GF-D8 (cell line): ENCODE measurements at places on chromosomes 12 and 14.

DNA sequence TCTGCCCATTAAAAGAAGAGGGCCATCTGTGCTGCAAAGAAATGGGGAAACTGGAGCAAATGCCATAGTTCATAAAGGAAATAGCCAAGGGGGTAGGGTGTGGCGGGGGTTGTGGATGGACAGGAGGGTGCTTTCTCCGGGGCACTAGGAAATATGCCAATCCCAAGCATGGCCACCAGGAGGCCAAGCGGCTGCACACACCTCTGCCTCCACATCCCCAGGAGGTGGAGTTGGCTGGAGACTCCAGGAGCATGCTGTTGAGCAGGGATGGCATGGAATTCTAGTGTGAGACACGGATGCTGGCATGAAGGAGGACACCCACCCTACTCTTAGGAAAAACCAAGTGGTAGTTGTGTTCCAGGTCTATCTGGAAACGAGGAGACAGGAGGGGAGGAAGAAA lies 25.2 kb downstream of the NID2 start:
- DNase-seq: no peak

GRCh38 chr14:72111911-72112310 lies 179.7 kb downstream of the RGS6 start:
- DNase-seq: no peak

GRCh38 chr12:63869656-63870055 lies 25.2 kb downstream of the SRGAP1 start:
- DNase-seq: no peak

DNA sequence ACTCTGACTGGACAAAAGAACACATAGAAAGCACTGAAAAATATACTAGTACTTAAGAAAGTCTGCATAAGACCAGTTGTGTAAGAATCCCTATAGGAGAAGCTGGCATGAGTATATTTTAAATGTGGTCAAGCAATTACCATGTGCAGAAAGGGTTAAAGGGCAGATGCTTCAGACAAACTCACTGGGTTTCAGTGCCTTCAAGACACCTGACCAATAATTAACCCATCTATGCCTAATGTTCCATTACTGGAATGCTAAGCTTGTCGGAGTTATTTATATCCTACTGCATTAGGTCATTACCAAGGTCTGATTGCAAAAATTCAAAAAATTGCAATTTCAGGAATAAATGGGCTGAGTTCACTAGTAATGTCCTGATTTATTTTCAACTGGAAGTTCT lies 41.3 kb downstream of the HNRNPC start:
- DNase-seq: no peak

- no peak for DNase-seq
These were observed 81.4 kb upstream of the EEA1 start for GRCh38 chr12:93010461-93010860.

- DNase-seq: no peak
These were observed 38.9 kb downstream of the STXBP6 start for GRCh38 chr14:25011095-25011494.

DNA sequence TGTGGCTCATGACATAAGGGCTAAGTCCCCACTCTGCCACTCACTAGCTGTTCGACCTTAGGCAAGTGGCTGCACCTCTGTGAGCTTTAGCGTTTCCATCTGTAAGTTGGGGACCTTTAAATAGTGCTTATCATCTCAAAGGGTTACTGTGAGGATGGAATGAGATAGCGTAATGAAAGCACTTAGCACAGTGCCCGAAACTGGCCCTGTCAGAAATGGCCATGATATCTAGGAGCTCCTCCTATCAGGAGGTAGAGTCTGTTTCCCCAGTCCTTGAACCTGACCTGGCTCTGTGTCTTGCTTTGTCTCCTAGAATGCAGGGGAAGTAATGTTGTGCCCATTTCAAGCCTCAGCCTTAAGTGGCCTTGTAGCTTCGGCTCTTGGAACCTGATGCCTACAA lies 211.0 kb downstream of the RBM19 start:
- no peak for DNase-seq

- no peak for DNase-seq
These were observed 296.6 kb upstream of the RTL1 start for GRCh38 chr14:101200008-101200649.

GRCh38 chr12:120167529-120168095 lies 26.9 kb downstream of the GCN1 start:
- DNase-seq: no peak

DNA sequence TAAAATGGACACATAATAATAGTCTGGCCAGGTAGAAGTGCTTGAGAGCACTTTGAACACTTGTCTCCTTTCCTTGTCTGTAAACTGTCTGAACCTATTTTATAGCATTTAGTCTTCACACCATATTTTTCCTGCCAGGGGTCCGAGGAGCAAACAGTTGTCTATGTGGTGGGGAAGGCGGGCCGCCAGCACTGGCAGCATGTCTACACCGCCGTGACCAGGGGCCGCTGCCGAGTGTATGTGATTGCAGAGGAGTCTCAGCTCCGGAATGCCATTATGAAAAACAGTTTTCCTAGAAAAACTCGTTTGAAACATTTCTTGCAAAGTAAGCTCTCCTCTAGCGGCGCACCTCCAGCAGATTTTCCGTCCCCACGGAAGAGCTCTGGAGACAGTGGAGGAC lies 28.7 kb downstream of the HELB start:
- no peak for DNase-seq

DNA sequence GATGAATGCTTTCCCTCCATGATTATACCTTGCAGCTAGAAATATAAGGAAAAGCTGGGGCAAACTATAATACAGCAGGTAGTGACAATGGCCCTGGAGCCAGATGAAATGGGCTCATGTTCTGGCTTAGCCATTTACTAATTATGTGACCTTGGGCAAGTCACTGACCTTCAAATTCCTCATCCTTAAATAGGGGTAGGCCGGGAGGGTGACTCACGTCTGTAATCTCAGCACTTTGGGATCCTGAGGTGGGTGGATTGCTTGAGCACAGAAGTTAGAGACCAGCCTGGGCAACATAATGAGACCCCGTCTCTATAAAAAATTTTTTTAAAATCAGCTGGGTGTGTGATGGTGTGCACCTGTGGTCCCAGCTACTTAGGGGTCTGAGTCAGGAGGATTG lies 155.4 kb downstream of the C12orf75 start:
- no peak for DNase-seq

DNA sequence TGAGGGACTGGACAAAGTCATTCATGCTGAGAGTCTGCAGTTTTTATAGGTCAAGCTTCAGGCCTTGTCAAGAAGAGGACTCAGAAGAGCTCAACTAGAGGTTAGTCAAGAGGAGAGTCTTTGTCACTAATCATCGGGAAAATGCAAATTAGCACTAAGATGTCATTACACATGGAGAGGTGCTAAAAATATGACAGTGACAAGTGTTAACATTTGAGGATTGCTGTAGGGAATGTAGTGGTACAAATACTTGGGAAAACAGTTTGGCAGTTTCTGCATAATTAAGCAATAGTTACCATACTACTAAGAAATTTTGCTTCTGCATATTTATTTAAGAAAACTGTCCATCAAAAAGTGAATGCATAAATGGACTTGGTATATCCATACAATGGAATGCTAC lies 60.9 kb upstream of the CSRP2 start:
- DNase-seq: no peak

- DNase-seq: no peak
These were observed at the start of gene ALDH2 for GRCh38 chr12:111766608-111767361. ALDH2 (plus strand) TSS chr12:111766933; CDS start chr12:111766983, 50 bp downstream.

DNA sequence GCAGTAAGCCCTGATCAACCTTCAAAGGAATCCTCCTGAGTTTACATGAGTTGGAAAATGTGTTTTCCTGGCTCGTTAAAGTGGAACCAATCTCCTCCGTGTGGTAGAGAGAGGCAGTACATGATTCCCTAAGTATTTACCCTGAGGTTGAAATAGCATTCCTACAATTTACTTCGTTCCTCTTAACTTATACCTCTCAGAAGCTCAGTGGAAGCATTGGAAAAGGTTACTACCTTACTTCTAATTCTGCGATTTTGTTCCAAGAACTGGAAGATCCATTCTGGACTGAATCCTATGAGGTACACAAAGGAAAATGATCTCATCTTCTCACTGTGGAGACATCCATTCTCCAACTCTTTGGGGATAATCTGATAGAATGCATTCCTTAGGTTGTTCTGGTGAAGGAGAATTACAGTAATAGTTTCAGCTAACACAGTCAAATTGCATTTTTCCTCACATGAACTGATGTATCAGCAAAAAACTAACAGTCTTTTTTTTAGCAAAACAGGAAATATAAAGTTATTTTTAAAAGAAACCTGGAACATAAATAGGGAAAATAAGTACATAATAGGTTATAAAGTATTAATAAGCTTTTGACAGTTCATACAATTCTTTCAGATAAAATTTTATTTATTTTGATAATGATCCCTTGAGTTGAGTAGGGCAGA lies 475.6 kb downstream of the PDZRN4 start:
- DNase-seq: no peak

- DNase-seq: no peak
These were observed 14.4 kb downstream of the CD9 start for GRCh38 chr12:6214633-6215032.

DNA sequence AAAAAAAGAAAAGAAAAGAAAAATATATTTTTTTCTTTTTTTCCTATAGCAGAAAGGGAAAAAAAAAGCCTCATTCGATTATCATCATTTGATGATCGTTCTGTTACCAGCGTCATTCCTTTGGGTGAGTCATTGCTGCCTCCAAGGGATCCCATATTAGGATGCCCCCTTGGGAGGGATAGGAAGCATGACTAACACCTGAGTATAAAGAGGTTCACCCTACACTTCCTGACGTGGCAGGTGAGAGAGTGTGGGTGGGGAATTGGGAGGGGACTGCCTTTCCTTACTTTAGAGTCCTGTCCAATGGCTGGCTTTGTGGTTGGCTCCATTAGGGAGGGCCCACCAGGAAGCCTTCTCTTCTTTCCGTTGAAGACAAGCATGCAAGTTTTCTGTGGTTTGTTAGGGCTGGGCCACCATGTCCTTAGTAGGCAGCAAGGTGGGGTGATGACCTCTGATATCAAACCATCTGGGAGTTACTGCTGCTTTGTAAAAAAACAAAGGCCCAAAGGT lies 56.1 kb upstream of the FUT8 start:
- DNase-seq: no peak

GRCh38 chr14:105197211-105197641 lies 16.1 kb upstream of the NUDT14 start:
- DNase-seq: no peak

DNA sequence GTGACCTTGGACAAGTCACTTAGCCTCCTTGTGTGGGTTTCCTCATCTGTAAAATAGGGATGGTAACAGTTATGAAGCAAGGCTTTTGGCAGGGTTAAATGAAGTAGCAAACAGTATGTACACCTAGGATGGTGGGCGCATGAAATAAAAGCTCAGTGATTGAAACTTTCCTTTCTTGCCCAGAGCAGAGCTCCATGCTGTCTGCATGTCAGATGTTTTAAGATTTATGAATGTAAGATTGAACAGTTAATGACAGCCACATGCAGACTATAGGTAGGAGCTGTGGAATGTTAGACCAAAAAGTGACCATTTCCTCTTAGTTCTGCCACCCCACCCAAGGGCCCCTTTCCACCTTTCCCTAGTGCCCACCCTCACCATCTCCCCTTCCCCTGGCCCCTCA lies 12.1 kb downstream of the ITGB7 start:
- DNase-seq: no peak

GRCh38 chr12:100329800-100330199 lies 27.1 kb upstream of the SLC17A8 start:
- no peak for DNase-seq

- no peak for DNase-seq
These were observed 224.1 kb downstream of the BTG1 start for GRCh38 chr12:91921555-91921954.

- DNase-seq: no peak
These were observed 99.8 kb downstream of the AKAP6 start for GRCh38 chr14:32428875-32429274.

DNA sequence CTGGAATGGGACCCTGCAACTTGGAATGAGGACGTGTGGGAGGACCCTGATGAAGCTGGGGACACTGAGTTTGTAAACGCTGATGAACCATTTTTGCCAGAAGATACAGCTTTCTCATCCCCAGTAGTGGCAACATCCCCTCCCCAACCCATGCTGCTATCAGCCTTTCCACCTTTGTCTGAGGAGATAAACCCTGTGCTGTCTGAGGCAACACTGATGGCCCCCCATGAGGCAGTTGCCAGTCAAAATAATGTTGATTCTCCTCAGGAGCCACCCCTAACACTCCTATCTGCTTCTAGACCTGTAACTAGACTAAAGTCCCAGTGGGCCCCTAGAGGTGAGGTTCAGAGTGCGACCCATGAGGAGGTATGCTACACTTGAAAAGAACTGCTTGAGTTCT lies 7.5 kb upstream of the RNASE9 start:
- no peak for DNase-seq

- no peak for DNase-seq
These were observed 32.6 kb downstream of the TMEM63C start for GRCh38 chr14:77214216-77214615.

- DNase-seq: no peak
These were observed 67.6 kb downstream of the FOXN3 start for GRCh38 chr14:89349171-89350008.

GRCh38 chr14:65101631-65102440 lies 481 bp downstream of the MAX start:
- DNase-seq: no peak

- DNase-seq: no peak
These were observed 136.4 kb downstream of the PTPRR start for GRCh38 chr12:70784042-70784668.

DNA sequence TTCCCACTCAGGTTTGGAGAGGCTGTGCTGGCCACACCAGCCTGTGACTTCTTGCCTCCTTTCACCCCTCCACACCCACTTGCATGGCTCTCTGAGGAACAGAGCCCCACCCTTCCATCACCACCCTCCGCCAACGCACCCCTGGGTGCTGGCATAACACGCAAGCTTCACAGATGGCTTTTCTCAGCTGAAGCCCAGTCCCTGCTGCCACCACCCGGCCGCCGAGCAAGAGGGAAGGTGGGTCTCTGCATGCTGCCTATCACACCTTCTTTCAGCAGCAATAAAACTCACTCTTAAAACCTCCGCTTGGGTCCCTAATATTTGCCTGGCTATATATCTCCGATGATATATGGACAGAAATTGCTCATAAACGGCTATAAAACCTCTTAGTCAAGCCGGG lies 41.6 kb downstream of the SMUG1 start:
- no peak for DNase-seq

DNA sequence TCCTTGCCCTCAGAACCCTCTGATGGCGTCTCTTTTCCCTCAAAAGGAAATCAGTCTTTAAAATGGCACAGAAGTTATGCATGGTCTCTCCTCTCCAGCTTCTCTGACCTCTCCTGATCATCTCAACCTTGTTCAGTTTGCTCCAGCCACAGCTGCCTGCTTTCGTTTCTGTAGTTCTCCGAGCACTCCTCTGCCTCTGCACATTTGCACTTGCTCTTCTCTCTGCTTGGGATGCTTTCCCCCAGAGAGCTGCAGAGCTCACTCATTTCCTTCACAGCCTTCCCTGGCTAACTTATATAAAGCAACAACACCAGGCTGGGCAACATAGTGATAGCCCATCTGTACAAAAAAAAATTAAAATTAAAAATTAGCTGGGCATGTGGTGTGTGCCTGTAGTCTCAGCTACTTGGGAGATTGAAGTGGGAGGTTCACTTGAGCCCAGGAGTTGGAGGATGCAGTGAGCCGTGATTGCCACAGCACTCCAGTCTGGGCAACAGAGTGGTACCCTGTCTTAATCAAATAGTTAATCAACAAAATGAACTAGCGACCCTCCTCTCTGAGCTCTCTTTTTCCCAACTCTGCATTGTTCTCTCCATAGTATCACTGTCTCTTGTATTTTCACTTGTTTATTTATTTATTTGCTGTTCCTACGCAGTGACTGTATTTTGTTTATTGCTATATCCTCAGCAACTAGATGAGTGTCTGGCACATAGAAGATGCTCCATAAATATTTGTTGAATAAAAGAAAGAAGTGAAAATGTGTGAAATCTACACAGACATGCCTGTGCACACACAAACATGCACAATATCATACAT lies 37.7 kb downstream of the PPFIBP1 start:
- no peak for DNase-seq
